Activated CD8-positive, alpha-beta memory T cell treated with anti-CD3 and anti-CD28 coated beads for 1 hour (primary cell): ENCODE measurements at places on chromosomes 1 and 21.

DNA sequence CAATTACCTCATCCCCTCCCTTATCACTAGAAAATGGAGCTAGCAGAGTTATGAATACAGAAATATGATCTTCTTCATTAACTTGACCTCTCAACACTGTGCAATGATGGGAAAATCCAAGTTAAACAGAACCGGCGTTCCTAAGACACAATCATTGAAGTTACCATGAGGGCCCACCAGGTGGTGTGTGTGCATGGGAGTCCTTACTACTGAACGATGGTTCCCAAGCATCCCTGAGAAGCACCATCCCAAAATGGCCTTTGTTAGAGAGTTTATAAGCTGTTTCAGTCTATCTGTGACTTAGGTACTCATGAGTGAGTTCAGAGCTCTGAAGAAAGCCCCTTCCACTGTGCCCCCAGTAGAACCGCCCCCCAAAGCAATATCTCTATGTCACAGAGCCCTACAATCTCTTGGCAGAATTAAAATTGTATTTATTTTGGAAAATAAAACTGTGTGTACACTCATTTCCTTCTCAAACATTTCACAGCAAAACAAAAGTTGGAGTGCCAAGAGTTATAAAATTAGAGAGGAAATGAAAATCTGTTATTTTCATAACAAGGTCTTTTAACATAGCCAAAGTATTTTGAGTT lies 56.8 kb downstream of the PLD5 start:
- DNase-seq = no peak

- no peak for DNase-seq
Measured at GRCh38 chr1:214638997-214639396, 36.0 kb downstream of the CENPF start.

- DNase-seq = no peak
Measured at GRCh38 chr21:41800425-41801320, 33.8 kb upstream of the RIPK4 start.

DNA sequence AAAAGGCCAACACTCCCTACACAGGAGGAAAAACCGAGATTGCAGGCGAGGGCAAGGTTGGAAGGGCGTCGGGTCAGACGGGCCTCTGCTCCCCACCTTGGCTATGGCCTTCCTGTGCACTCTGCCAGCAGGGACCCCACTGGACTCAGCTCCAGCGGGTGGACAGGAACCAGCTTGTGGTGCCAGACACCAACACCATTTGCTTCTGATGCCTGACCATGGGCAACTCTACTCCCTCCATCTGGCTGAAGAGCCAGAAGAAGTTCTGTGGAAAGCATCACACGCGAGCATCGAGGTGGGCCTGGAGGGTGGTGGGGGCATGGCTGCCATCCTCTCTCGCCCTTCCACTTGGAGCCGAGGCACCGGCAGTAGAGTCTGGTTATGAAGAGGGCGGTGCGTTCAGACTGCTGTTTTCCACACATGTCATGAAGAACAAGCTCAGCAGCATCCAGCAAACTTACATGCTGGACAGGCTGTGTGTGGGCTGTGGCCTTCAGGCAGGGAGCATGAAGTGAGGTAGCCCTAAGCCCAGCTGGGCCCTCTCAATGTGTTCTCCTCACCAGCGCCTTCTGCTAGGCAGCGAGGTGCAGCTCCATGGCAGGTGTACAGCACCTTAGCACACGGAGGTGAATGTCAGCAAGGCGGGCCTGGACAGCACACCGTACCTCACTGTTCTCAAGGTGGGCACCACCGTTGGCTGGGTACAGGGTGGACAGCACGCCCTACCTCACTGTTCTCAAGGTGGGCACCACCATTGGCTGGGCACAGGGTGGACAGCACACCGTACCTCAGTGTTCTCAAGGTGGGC lies 15.6 kb upstream of the ZNF669 start:
- no peak for DNase-seq

GRCh38 chr1:244219802-244220201 lies 168.7 kb downstream of the ZBTB18 start:
- no peak for DNase-seq

- no peak for DNase-seq
Measured at GRCh38 chr1:39818482-39818881, 29.8 kb upstream of the BMP8B start.

DNA sequence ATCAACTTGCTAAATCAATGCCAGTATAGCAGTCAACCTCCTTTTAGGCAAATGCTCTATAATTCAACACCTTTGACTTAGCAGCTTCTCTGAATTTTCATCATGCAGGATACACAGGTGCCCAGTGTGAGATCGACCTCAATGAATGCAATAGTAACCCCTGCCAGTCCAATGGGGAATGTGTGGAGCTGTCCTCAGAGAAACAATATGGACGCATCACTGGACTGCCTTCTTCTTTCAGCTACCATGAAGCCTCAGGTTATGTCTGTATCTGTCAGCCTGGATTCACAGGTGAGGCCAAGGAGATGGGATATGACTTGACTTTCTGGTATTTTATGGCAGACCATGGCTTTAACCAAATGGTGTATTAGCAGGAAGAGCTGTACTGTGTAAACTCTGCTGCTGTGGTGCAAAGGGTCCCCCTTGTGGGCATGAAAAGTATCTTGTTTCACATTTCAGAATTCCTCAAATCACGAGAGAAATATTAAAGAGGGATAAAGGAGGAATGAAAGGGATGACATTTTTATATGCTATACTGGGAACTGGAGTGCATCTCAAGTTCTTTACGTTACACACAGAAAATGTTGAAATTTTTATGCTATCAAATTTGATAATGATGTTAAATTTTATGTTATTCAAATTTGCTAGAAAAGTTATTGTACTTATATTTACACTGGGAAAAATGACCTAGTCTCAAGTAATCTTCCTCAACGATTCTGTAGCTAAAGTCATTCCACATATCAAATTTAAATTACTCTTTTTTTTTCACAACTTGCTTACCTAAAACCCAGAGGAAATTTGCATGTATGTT lies 88.9 kb downstream of the CRB1 start:
- DNase-seq = no peak

GRCh38 chr1:58133562-58133961 lies 413.0 kb downstream of the OMA1 start:
- DNase-seq = no peak

GRCh38 chr1:108537976-108538375 lies 21.9 kb upstream of the EEIG2 start:
- no peak for DNase-seq

GRCh38 chr1:15952317-15953258 lies 23.3 kb downstream of the ZBTB17 start:
- DNase-seq = no peak

DNA sequence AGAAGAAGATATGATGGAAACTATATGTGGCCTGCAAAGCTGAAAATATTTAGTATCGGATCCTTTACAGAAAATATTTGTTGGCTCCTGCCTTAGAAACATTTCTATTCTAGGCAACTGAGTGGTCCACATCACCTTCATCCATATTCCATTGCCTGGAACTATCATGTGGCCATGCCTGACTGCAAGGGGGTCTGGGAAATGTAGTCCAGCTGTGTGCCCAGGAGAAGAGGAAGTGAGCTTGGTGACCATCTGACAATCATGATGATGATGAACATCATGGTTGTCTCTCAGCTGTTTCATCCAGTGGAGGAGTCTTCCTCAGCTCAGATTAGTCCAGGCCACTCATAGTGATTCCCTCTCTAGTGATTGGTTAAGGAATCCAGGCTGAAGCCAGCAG lies 61.8 kb upstream of the IFNLR1 start:
- no peak for DNase-seq

GRCh38 chr1:210313921-210314320 lies 14.8 kb upstream of the HHAT start:
- DNase-seq = no peak

DNA sequence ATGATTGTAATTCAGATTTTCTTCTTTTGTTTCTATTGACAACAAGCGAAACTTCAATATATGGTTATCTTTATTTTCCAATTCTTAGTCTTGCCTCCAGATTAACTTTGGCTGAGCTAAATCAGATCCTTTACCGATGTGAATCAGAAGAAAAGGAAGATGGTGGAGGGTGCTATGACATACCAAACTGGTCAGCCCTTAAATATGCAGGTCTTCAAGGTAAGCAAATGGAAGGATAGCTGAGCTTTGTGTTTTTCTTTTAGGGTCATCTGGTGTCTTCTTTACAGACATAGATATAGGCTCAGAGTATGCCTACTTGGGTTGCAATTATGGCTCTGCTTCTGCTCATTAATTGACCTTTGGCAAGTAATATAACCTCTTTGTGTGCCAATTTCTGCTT lies 37.7 kb downstream of the AGL start:
- no peak for DNase-seq

DNA sequence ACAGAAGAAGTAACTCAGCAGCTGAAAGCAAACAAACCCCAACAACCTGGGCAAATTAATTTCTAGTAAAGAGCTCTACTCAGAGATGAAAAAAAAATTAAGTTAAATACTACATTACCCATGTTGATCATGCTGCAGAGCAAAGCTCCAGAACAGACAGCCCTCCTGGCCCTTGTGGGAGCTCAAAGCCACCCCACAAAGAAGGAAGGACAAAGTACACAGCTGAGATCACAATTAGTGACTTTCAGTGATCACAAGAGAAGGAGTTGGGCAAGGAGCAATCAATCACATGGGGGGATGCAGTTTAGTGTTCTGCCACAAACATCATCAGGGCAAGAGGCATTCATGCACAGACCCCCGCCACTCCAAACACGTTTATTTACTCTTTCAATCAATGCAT lies 114.2 kb downstream of the DAB1 start:
- DNase-seq = no peak

- DNase-seq = no peak
Measured at GRCh38 chr1:153698020-153698922, 19.8 kb downstream of the NPR1 start.

- DNase-seq = no peak
Measured at GRCh38 chr1:166253076-166253779, 86.4 kb upstream of the FAM78B start.

DNA sequence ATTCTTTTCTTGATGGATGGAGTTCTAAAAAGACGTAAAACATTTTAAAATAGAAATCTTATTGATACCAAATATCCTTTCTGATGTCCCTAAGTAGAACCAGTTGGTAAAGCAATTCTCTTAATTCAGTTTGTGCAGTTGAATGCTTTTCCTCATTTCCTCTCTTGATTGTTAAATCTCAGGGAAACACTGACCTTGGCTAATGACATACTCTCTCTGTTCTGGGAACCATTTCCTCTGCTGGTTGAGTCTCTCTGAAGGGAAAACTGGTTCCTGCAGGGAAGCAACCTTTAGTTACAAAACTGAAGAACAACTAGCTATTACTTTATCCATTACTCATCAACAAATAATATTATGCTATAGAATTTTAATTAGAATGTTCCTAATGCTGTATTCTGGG lies 36.7 kb downstream of the HLX start:
- no peak for DNase-seq
